ENCODE measurements at places on chromosomes 1 and 21. TPM values are rescaled to one million over a fixed set of nuclear protein-coding genes. Genes with fewer than 3 reads are reported as not detected.
A peak's percentile ranks its signal among the peaks of the same experiment; 100 is the strongest.

DNA sequence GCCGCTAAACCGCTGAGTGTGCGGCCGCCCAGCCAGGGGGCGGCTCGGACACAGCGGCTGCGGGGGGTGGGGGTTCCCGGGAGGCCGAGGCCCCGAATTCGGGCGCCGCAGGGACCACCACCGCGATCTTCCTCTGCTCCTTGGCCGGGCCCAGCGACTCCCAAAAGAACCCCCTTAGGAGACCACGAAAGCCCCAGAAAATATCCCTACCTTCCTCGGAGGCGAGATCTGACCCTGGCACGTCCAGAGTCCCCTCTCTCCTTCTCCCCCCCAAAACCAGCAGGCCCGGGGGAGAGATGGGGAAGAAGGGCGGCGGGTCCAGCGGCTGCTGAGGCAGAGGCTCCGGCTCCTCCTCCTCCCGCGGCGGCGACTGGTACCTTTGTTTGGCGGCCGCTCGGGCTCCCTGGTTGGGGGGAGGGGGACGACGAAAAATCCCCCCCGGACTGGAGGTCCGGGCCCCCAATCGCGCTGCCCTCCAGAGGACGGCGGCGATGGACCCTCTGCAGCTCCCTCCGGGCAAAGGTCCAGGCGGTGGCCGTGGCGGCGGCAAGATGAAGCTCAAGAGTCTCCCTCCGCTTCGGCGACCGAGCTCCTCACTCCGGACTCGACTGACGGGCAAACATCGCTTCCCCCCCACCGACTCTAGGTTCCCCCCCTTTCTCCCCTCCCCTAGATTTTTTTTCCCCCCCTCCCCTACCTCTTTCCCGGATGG is at the start of gene ARID4B:
Gene ARID4B, minus strand, starts transcription at position 621 of the 712 bp plus-strand sequence. CDS start 1,260 bp downstream, outside the sequence.
- DNase-seq: peak; percentile 99

DNA sequence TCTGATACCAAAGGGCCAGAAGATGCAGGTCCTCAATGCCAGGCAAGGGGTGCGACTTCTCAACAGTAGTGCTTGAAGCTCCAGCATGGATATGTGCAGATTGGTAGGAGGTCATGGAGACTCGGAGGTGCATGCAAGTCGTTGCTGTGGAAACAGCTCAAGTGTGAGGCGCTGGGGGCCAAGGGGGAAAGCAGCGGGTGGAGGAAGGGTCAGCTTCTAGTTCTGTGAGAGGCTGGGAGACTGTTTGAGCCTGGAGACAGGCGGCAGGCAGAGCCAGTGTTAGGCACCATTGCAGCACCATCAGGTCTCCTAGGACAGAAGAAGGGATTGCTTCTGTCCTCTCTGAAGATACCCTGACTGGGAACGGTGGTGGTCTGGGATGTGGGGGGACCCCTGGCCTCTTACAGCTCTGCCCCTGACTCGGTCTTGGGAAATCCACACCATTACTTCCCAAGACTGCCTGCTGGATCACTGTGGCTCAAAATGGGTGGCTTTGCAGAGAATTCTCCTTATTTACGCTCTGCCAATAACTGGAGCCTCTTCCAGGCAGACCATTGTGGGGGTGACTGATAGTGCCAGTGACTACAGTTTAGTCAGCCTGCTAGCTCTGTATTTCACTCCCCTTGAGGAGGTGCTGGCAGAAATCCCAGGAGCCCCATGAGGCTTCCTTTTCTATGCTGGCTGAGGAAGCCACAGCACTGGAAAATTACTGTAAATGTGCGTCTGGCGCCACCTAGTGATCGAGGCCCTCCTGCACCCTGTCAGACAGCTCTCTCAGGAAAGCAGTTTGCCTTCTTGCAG is 46.3 kb upstream of the VANGL1 start:
- DNase-seq: peak; percentile 94

DNA sequence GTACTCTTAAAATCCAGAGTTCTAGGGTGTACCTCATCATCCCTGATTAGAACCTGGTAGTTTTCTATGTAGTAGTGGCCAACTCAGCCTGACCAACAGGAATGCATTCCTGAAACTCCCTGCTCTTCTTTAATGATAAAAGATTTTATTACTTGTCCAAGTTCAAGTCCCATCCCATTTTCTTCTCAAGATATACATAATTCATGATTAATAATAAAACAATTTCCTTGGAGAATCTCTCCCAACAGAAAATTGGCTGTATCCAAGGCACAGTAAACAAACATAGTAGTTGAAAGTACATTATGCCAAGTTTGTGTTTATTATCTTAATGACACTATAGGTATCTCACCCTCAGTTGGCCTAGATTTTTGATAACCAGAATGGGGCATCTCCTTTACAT is 714.1 kb upstream of the ADAMTS5 start:
- DNase-seq: peak; percentile 30

DNA sequence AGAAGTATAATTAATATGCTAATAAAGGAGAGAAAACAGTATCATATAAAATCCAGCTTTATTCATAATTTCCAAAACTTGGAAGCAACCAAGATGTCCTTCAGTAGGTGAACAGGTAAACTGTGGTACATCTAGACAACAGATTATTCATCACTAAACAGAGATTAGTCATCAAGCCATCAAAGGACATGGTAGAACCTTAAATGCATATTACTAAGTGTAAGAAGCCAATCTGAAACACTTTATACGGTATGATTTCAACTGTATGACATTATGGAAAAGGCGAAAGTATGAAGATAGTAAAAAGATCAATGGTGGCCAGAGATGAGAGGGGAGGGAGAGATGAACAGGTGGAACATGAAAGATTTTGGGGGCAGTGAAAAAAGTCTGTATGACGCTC is 541.7 kb downstream of the SMYD3 start:
- DNase-seq: no peak

GRCh38 chr1:12408662-12409061 is 178.8 kb downstream of the VPS13D start:
- no peak for DNase-seq

DNA sequence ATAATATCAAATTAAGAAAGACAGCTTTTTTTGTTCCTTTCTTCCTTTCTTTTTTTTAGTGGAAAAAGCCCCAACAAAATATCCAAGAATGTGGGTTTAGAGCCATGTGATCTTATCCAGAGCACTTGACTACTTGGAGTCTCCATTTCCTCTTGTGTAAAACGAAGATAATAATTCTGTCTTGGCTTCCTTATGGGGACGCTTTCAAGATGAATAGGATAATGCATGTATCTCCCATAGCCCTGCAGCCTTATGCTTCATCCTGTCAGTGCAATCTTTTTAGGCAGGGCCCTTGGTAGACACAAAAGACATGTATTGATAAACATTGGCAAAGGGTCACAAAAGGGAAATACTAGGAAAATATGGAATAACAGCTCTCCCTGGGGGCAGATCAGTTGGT is 34.8 kb downstream of the ZBTB18 start:
- no peak for DNase-seq

- DNase-seq: no peak
Observed at GRCh38 chr1:240486611-240487010, 125.3 kb downstream of the GREM2 start.

DNA sequence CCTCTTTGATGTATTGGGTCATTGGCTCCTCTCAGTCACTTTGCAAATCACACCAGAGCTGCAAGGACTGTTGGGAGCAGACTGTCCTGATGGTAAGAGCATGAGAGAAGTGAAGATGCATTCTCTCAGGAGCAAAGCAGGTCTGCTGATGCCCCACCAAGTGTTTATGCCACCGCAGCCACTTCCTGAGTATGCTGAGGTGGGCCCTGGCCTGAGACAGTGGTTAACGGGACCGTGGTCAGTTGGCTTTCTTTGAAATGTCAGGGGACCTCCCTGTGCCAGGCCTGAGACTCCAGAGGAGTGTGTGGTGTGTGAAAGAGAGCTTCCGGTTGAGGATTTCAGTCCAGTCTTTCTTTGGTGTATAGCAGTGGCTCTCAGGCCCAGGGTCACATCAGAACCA is 79.4 kb downstream of the SPATA46 start:
- peak; percentile 52 for DNase-seq

DNA sequence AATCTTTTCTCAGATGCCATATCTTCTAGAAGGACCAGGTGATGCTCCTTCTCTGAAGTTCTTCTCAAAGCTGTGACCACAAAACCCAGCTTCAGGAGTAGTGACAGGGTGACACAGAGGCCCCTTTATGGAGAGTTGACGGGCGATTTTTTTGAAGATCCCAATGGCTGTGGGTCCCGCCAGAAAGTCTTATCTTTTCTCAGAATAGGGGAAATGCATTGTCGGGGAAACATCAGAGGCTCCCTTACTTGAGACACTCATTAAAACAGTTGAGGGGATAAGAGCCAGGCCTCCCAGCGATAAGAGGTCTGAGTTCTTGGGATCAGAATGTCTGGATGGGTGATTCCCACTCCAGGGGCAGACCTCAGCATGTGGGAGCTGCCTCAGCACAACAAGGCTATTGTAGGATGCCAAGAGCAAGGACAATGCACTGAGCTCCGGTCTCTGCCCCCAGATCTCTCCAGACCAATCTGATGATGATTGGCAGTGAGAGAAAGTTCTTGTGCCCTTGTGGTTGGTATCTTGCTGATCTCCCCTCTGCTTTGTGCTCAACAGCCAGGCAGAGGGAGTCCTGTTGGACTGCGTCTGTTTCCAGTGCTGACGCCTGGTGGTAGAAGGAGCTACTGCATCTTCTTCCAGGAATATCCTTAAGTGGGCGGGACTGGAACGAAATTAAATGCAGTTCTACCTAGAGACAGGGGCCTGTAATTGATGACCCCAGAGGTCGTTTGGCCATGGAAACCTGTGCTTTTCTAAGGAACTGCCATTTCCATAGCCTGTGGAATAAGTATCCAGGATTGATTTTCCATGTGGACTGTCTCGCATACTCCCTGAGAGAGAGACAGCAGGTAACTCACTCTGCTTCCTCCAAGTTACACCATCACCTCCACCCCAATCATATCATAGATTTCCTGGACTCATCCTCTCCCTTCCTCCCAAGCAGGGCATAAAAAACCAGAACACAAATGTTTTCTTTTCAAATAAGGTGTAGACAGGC is 6.8 kb upstream of the ACKR1 start:
- DNase-seq: peak; percentile 92

- DNase-seq: no peak
Observed at GRCh38 chr1:36982709-36983108, 51.6 kb downstream of the GRIK3 start.

- DNase-seq: no peak
Observed at GRCh38 chr21:28132713-28133112, 860.0 kb downstream of the LTN1 start.

DNA sequence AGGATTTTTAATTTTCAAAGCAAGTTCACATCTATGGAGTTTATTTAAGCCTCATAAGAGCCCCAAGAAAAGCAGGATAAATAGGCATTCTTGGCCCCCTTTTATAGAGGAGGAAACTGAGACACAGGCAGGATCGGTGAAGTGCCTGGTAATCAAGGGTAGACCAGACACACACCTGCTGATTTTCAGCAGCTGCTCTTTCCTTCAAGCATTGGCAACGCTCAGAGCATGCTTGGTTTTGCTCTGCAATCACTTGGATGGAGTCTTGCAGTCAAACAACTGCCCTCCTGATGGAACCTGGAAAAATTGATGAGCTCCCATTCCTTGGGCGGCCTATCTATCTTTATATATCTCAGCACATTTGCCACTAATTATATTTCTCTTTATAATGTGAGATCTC is 478.9 kb upstream of the CAMK1G start:
- DNase-seq: no peak

DNA sequence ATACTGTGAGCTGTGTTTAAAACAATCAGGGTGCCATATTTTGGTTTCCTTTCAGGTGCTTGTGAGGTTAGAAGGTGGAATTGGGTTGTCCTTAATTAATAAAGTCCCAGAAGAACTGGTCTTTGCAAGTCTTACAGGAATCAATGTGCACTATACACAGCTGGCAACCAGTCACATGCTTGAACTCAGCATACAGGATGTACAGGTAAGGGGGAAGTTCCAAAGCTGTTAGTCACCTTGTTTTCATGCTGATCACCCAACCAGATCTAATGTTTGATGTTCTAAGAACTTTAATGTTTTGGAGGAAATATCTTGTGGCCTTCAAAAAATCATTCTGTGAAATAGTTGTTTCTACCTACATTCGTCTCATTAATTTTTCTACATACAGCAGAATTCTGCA is 156.3 kb downstream of the VPS13D start:
- DNase-seq: no peak

- DNase-seq: peak; percentile 53
Observed at GRCh38 chr21:30227633-30228404, 11.9 kb upstream of the CLDN8 start.

DNA sequence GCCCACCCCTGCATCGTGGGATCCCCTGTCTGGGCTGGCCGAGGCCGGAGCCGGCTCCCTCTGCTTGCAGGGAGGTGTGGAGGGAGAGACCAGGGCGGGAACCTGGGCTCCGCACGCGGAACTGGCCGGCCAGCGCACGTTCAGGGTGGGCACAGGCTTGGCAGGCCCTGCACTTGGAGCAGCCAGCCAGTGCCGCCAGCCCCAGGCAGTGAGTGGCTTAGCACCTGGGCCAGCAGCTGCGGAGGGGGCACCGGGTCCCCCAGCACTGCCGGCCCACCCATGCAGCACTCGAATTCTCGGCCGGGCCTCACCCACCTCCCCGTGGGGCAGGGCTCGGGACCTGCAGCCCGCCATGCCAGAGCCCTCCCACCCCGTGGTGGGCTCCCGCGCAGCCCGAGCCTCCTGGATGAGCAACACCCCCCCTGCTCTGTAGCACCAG is 422.6 kb downstream of the AMY1C start:
- DNase-seq: no peak

DNA sequence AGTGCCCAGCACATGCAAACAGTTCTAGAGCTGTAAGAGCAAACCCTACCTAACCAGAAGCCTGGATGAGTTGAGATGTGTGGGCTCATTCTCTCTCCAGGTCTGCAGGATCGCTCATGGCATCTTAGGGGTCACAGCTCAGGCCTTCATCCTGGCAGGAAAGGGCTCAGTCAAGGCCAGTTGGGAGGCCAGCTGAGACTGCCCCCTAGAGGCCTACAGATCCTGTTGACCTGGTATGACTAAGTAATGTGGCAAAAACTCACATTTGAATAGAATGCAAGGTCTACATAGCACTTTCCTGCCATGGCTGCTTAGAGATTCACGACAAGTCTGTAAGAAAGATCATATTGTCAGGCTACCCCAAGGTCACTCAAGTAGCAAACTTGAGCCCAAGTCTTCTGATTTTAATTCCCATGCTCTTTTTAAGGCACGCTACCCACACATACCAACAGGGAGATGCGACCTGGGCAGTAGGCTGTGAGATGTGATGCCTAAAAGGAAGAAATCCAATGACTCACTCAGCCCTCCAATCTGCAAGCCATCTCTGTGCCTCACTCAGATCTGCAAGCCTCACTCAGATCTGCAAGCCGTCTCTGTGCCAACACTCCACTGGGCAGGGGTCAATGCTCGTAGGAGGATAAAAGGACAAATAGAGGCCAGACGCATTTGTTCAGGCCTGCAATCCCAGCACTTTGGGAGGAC is 5.1 kb upstream of the CAPN8 start:
- DNase-seq: peak; percentile 86

Gene OSBPL9
- total RNA-seq: 96.4 TPM

Gene NUDT4B
- 75.6 TPM for total RNA-seq

Gene DMRTA2
- total RNA-seq: under 0.01 TPM

Gene ILDR2
- under 0.01 TPM for total RNA-seq

Gene KRTAP13-2
- not detected for total RNA-seq

Gene FMO5
- 2.7 TPM for total RNA-seq

Gene NME7
- total RNA-seq: 28.0 TPM

Gene SPRR1A
- total RNA-seq: not detected
